ENCODE measurements at places on chromosomes 11 and 22. TPM values are rescaled to one million over a fixed set of nuclear protein-coding genes. Genes with fewer than 3 reads are reported as not detected.

- H3K4me3 ChIP-seq, result peak overlapping the region; percentile 92
- no peaks in the 10 kb centered on the region for H3K27me3 ChIP-seq
- DNase-seq, result peak; percentile 24
- H3K36me3 ChIP-seq, result no peaks in the 10 kb centered on the region
- H3K27ac ChIP-seq, result peak overlapping the region; percentile 98
These were observed 1.2 kb downstream of the DGCR2 start for GRCh38 chr22:19120829-19121630.

GRCh38 chr11:114094516-114094915, 35.0 kb downstream of the ZBTB16 start:
- H3K27ac ChIP-seq, result no peak overlapping the region
- no peak overlapping the region for H3K4me3 ChIP-seq
- H3K36me3 ChIP-seq, result peaks cover 13% of the 10 kb centered on the region

DNA sequence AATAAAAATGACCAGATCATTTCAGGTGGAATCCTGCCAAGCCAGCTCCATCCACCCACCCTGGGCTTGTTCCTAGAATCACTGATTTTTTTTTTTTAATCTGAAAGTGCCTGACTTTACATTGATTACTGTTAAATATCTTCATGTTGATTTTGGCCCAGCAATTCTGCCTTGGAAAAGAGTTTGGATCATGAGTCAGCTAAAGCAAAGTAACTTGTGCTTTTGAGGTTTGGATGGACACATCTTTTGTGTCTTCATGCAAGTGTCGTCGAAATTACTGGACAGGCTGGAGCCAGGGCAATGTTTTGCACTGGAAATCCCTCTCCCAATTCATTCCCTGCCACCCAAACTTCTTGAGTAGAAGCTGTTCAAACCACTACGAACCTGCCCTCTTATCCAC, 164.0 kb upstream of the SYT13 start:
- no peak for DNase-seq
- H3K4me1 ChIP-seq, result no peaks in the 10 kb centered on the region
- H3K36me3 ChIP-seq, result no peaks in the 10 kb centered on the region
- no peak overlapping the region for H3K27ac ChIP-seq

DNA sequence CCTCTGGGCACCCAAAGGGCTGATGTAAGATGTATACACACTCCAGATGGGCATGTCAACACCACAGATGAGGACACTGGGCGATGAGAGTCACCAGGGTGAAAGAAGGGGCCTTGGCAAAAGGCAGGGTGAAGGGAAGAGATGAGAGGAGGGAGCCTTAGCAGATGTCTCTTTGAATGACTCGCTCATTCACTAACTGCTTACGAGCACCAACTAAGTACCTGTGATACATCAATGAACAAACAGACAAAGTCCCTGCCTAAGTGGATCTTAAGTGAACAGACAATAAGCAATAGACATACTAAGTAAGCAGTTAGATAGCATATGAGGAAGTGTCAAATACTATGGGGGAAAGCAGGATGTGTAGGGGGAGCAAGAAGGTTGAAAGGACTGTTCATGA, 7.5 kb downstream of the ME3 start:
- no peaks in the 10 kb centered on the region for H3K36me3 ChIP-seq
- H3K4me1 ChIP-seq, result no peaks in the 10 kb centered on the region
- DNase-seq, result no peak
- no peaks in the 10 kb centered on the region for H3K27me3 ChIP-seq
- no peak overlapping the region for H3K27ac ChIP-seq

CAPN5 gene
- total RNA-seq, result 14.7 TPM

CBL gene
- 25.1 TPM for total RNA-seq

All from lung (tissue), 17 donors.